T47D (cell line): ENCODE measurements at places on chromosomes 7 and 10.

GRCh38 chr10:123475466-123475865, 190.7 kb upstream of the GPR26 start:
- DNase-seq = no peak

- DNase-seq = no peak
These were observed 655 bp downstream of the LMTK2 start for GRCh38 chr7:98107313-98107721.

DNA sequence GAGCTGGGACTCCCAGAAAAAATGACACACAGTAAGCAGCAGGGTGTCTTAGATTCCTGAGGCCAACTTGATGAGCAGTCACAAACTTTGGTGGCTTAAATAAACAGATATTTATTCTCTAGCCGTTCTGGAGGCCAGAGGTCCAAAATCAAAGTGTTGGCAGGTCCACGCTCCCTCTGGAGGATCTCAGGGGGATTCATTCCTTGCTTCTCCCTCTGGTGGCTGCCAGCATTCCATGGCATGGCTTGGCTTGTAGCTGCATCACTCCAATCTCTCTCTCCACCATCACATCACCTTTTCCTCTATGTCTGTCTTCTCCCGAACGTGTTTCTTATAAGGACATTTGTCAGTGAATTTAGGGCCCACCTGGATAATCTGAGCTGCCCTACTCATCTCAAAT, 98.4 kb downstream of the OSBPL3 start:
- DNase-seq = no peak

DNA sequence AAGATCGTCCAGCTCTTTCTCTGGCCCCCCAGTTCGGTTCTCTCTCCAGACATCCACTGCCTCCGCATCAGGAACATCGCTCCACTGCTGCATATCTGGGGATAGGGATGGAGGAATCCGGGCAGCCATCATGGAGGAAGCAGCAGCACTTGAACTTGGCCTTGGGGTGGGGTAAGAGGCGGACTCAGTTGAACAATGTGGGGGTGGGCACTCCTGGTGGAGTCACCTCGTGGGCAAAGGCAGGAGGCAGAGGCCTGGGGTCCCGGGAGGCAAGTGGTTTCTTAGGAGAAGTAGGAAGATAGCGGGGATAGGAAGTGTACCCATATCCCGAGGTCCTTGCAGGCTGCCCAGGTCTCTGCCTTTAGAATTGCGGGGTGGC, 98.3 kb downstream of the CHST15 start:
- DNase-seq = no peak
